Melanocyte of skin (primary cell): ENCODE measurements at places on chromosomes 5 and 9. TPM values are rescaled to one million over a fixed set of nuclear protein-coding genes. Genes with fewer than 3 reads are reported as not detected.

CD274 gene
- total RNA-seq = 4.5 and 5.1 TPM in 2 replicates

NEUROG1 gene
- total RNA-seq = not detected in 2 replicates

ARL14EPL gene
- total RNA-seq = not detected in 2 replicates

HAVCR1 gene
- not detected in 2 replicates for total RNA-seq

MYOZ3 gene
- total RNA-seq = 0.34 and 0.36 TPM in 2 replicates

PCDHGB6 gene
- 1.7 and 2.0 TPM in 2 replicates for total RNA-seq

N4BP3 gene
- total RNA-seq = 1.5 and 3.1 TPM in 2 replicates

PALM2AKAP2 gene
- total RNA-seq = 0.46 and 0.67 TPM in 2 replicates

SNCB gene
- total RNA-seq = 0.67 and 0.93 TPM in 2 replicates

GADD45G gene
- total RNA-seq = 0.36 TPM in 1 of 2 replicates, not detected in the other

EGR1 gene
- under 0.01 and 0.73 TPM in 2 replicates for total RNA-seq

NUTM2G gene
- not detected in 2 replicates for total RNA-seq

LRRC19 gene
- not detected in 2 replicates for total RNA-seq

GLRA1 gene
- not detected in 2 replicates for total RNA-seq

LCNL1 gene
- not detected in 2 replicates for total RNA-seq

KCNMB1 gene
- not detected in 2 replicates for total RNA-seq

SPATA31A3 gene
- not detected in 2 replicates for total RNA-seq

ANKDD1B gene
- total RNA-seq = 0.33 and 0.46 TPM in 2 replicates

BHMT2 gene
- 2.3 and 2.9 TPM in 2 replicates for total RNA-seq

SH3RF2 gene
- total RNA-seq = under 0.01 and 0.73 TPM in 2 replicates

PCDHAC1 gene
- not detected in 2 replicates for total RNA-seq

UBE2B gene
- total RNA-seq = 20.0 and 30.2 TPM in 2 replicates

TRIM23 gene
- total RNA-seq = 25.6 and 27.8 TPM in 2 replicates

PCDHGB1 gene
- 0.33 and 0.77 TPM in 2 replicates for total RNA-seq

TMEM252 gene
- total RNA-seq = not detected in 2 replicates
